ENCODE measurements at places on chromosomes 5 and 9.

GRCh38 chr5:180126716-180127681 lies 55.4 kb upstream of the RNF130 start:
- DNase-seq, result no peak

DNA sequence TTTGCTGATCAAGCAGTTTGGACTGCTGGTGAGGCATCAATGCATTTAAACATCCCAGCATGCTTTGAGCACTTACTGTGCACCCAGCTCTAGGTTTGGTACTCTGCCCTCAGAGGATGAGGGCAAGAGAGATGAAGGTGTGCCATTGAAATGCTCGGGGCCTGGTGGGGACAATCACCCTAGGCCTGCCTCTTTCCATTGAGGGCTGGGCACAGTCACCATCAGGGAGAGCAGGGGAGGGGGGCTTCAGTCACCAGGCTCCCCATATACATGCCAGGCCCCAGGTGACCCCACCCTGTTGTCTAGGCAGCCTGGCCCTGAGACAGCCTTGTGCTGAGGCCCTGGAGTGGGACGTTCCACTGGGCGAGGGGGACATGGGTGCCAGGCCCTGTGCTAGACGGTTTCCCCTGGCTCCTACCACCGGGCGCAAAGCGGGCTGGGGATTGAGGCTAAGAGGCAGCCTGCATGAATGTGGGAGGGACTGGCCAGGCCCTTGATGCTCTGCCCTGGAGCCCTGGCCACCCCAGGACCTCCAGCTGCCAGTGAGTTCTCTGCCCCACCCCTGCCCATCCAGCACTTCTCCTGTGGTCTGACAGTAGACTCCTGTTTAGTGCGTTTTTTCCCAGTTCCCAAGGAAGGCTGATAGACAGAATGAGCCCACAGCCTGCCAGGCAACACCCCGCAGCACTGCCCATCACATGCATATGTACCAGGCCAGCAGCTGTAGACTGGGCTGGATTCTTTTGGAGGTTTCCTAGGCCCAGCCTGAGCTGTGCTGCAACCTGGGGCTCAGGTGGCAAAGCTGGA lies 18.9 kb downstream of the TCF7 start:
- DNase-seq, result peak; percentile 9

DNA sequence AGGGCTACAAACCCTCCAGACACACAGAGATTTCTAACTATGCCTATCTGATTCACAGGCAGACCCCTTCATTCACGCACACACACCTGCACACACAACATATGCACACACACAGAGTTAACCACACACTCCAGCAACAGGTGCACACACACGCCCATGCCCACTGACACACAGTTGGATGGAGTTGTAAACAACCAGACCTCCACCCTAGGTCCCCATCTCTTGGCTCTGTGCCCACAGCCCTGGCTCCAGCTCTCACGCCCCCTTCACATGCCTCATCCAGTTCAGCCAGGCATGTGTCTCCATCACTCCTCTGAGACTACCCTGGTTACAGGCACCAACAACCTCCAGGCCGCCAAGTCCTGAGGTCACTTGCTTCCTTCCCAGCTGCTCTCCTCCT lies 61.1 kb downstream of the PSD2 start:
- DNase-seq, result no peak

- no peak for DNase-seq
Measured at GRCh38 chr9:98794802-98795201, 1.6 kb downstream of the ANKS6 start.

- peak; percentile 30 for DNase-seq
Measured at GRCh38 chr5:127426661-127427060, 90.8 kb upstream of the PRRC1 start.

GRCh38 chr5:103808464-103809106 lies 246.0 kb upstream of the NUDT12 start:
- DNase-seq, result no peak

DNA sequence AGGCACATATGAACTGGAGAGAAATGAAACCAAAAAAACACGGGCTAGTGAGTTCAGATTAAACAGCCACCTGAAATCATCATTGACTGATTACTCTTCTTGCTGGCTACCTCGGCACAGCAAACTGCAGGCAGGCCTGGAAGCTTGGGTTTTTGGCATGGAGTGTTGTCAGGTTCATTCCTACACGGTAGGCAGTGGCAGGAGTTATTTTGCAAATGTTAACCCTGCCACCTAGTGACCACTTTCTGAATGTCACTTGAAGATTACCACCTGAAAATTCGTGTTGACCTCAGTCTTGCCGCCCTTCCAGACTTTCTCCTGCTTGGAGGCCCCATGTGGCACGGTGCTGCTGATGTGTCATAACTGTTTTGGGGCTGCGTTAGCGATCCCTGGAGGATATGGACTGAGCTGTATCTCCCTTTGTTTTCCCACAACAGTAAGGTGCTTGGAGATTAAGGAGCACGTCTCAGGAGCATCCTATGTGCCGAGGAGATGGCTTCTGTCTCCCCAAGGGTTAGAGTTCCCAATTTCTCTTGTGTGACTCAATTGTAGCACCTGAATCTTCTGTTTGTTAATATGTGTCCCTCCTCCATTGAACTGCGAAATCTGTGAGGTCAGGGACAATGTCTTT lies 12.7 kb upstream of the CD180 start:
- peak; percentile 40 for DNase-seq

All from left ventricle myocardium inferior (tissue), 1 donor.